NCI-H1105 treated with DMSO at 0.1 percent for 48 hours (cell line): ENCODE measurements at places on chromosomes 3 and 15.

- no peak for DNase-seq
Measured at GRCh38 chr15:90145259-90145658, 43.0 kb upstream of the IDH2 start.

GRCh38 chr3:40989141-40990061, 209.9 kb upstream of the CTNNB1 start:
- no peak for DNase-seq

DNA sequence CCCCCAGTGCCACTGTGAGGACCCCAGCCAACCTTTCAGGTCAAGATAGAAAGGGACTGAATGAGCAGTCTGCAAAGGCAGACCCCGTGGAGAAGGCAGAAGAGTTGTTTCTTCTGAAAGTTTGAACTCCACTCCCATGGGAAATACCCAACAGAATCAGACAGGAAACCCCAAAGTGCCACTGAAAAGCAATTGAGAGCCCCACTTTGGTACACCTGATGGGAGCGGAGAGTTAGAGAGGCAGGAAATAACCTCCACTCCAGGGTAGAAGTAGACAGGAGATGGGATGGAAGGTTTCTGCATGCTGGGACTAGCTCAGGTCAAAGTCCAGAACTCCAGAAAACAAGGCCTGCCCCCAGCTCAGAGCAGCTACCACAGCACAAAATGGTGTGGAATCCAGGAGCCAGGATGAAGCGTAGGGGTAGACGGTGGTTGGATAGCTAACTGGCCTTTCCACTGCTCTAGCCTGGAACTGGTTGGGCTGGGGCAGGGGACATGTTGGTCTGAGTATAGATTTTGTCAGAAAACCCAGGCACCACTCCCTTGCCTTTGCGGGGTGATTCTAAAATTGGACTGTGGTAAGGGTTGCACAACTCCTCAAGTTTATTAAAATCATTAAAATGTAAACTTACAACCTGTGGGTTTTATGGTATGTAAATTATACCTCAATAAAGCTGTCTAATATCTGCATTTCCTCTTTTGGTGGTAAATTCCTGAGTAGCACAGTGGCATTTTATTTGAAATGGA, 1.9 kb upstream of the RAB43 start:
- no peak for DNase-seq

DNA sequence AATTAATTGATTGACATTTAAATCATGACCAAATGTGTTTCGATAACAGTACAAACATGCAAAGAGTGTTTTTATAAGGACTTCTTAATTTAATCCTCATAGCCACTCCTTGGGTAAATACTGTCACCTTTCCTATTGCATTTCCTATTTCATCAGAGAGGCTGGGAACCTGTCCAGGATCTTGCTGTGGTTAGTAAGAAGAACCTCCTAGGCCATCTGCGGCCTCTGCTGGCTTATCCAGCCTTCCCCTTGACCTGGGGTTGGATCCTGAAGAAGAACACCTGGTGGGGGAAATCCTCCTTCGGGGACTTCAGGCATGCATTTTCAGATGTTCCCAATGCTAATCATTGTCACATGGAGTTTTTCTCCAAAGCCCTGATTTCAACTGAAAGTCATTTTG, 25.5 kb downstream of the GLDN start:
- DNase-seq: no peak

- DNase-seq: no peak
Measured at GRCh38 chr15:85984241-85984640, 95.4 kb upstream of the AGBL1 start.

DNA sequence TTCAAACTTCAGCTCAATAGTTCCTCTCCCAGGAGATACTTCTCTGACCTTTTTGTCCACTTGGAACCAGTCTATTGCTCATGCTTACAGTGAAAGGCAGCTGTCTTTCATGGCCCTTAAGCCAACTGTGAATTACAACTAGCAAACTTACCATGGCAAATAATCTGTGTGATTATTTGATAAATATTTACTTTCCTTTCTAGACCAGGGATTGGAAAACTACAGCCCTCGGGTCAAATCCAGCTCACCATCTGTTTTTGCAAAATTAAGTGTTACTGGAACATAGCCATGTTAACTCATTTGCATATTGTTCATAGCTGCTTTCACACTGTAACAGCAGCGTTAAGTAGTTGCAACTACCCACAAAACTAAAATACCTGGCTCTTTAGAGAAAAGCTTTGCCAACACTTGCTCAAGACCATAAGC, 289.1 kb upstream of the MCTP2 start:
- peak; percentile 55 for DNase-seq

DNA sequence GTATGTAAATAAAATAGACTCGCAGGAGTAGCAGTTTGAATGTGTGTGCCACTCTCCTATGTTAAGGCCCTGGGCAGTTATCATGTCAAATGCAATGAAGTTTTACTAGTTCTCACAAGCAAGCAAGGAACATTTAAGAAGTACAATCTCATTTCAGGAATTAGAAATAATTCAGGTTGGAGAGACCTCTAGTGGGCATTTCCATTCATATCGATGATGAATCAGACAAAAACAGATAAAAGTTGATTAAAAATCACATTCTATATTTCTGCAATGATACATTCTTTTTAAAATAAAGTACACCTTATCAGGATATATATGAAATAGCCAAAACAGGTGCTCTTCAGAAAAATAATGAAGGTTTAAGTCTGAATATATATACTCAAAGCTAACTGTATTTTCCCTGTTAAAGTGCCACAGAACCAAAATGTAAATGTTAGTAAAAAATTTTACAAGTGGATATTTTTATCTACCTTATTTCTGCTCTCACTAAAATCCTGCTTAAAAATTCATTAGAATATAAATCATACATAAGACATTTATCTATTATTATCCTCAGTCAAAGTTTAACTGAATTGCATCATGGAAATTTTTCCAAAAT, 492.4 kb upstream of the FRG2C start:
- DNase-seq: peak; percentile 45

GRCh38 chr3:136950623-136951022, 7.2 kb upstream of the IL20RB start:
- DNase-seq: no peak

- DNase-seq: no peak
Measured at GRCh38 chr3:124221422-124221821, 229.5 kb upstream of the ROPN1 start.

DNA sequence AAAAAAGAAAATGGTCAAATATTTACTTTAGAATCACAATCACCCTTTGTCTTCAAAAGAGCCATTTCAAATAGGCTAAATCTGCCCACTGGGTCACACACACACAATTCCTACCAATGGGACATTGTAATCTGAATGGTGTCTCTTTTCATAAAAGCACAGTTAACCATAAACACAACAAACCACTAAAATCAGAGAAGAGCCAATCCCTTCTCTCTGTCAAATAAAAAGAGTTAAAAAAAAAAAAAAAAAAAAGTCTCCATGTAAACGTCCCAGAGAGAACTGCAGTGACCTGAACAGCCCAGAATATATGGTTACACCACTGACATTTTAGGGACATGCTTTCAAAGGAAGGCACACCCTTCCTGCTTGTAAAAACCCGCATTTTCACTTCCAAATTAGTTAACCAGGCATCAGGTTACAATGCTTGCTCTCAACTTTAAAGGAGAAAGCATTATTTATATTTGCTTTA, 63.7 kb downstream of the PRICKLE2 start:
- DNase-seq: no peak

GRCh38 chr3:58588030-58588614, 10.9 kb upstream of the FAM107A start:
- DNase-seq: no peak

DNA sequence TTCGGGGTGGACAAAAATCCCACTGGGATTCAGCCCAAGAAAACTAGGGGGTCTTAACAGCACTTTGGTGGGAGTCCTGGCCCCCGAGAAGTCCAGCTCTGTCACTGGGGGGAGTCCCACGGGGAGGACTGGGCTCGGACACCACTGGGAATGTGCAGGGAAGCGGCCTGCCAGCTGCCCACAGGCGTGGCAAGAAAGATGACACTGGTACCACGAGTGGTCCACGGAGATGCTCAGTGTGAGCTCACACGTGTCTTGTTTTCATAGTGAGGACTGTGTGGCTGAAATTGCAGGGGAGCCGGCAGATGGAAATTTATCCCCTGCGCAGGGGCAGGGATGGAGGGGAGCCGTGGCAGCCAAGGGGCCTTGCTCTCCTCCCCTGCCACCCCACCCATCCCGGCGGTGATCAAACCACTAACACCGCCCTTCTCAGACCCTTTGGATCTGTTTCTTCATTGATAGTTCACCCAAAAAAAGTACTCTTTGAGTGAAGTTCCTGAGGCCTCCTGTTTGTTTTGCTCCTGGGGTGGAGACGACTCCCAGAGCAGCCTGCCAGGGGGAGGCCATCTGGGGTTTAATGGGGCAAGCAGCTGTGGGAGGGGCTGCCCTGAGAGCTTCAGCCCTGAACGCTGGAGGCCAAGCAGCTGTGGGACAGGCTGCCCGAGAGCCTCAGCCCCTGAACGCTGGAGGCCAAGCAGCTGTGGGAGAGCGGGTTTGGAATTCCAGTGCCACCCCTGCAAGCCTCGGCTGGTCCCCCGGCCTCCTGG, 130.9 kb downstream of the LRRK1 start:
- DNase-seq: no peak

- DNase-seq: no peak
Measured at GRCh38 chr15:50890751-50891150, 17.7 kb upstream of the AP4E1 start.

- peak; percentile 47 for DNase-seq
Measured at GRCh38 chr3:153749070-153749610, 372.1 kb upstream of the ARHGEF26 start.

GRCh38 chr3:123347691-123348264, 101.1 kb downstream of the ADCY5 start:
- DNase-seq: peak; percentile 37

GRCh38 chr3:17469520-17469919, 272.9 kb downstream of the TBC1D5 start:
- DNase-seq: no peak

- DNase-seq: no peak
Measured at GRCh38 chr3:192655040-192655439, 72.3 kb downstream of the FGF12 start.

DNA sequence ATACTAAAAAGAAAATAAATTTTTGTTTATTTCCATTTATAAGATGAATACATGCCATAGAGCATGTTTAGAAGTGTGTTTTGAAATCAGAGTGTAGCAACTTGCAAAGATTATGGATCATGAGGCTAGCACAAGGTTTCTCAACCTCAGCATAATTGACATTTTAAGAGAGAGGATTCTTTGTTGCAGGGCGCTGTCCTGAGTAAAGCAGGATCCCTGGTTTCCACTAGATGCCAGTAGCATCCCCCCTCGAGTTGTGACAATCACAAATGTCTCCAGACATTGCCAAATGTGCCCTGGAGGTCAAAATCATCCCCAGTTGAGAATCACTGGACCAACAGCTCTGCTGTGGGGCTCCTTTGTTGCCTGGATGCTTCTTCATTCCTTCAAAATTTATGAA, 128.5 kb upstream of the RBMS3 start:
- no peak for DNase-seq

- peak; percentile 99 for DNase-seq
Measured at GRCh38 chr3:142705198-142705597, 18.6 kb upstream of the TRPC1 start.

- DNase-seq: no peak
Measured at GRCh38 chr15:91050128-91050455, 27.7 kb upstream of the VPS33B start.

- DNase-seq: no peak
Measured at GRCh38 chr3:64806668-64807605, 119.1 kb upstream of the ADAMTS9 start.

DNA sequence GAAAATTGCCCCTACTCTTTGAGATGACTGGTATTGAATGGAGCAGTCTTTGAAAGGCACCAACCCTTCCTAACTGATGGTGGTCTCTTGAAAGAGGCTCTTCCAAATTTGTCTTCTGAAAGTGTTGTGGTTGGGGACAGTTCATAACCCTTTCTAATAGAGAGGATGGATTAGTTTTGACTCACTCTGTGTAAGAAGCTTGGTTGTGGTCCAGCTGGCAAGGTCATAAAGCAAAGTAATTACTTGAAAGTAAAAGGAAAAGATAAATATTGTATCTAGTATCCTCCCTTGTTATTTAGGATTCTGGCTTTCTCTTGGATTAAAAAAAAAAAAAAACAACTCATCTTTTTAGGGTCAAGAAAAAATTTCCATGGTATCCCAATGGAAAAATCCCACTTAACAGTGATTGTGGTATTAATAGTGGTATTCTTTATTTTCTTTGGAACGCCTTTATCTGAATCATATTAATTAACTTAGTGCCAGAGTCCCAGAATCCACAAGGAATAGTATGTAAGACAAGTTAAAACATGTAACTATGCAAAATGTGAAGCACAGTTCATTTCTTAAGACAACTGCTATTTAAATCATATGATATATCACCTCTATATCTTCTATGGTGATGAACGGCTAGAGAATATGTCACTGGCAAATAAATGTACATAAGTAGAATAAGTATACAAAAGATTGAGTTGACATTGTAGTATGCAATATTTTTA, 469.3 kb upstream of the CDIN1 start:
- no peak for DNase-seq

GRCh38 chr3:158600787-158601186, 29.8 kb downstream of the MLF1 start:
- no peak for DNase-seq

DNA sequence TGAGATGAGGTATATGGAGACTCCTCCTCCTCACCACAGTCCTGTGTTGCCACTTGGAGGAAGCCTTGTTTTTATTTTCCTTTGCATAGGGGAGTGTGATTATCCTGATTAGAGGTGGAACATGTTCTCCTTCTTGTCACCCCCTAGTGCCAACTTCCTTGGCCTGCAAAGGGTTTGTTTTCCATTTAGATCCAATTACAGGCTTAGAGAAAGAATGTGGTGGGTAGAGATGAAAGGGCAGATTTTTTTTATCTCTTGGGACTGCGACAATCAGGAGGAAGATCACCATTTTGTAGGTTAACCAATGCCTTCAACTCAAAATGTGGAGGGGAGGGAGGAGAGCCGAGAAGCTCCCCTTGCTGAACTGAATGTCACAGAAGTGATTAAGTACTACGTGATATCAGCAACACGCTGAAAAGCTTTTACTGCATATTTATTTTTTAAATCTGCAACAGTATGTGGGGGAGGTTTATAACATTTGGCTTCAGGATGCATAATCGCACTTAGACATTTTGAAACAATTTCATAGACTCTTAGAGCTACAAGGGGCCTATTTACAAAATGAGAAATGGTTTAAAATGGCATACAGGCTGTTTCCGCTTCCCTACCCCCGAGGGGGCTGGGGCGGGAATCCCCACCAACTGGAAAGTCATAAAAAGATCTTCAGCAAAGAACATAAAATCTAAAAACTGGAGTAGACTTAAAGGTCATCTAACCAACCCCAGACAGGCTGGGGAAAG, 2.4 kb downstream of the LMCD1 start:
- no peak for DNase-seq

- no peak for DNase-seq
Measured at GRCh38 chr15:55194256-55194655, 2.5 kb downstream of the RSL24D1 start.

DNA sequence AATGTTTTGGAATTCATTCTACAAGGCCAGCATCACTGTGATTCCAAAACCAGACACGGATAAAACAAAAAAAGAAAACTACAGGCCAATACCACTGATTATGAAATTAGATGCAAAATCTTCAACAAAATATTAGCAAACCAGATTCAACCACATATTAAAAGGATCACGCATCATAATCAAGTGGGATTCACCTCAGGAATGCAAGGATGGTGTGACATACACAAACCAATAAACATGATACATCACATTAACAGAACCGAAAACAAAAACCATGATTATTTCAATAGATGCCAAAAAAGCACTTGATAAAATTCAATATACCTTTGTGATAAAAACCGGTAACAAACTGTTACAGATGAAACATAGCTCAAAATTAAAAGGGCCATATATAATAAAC, 48.9 kb downstream of the DLG1 start:
- DNase-seq: no peak
